Activated CD4-positive, alpha-beta memory T cell treated with anti-CD3 and anti-CD28 coated beads, Interleukin-2, amount 10 ng/mL, durations not matched to agents 7 days and 5 days (primary cell): ENCODE measurements at places on chromosomes 1 and 21. TPM values are rescaled to one million over a fixed set of nuclear protein-coding genes. Genes with fewer than 3 reads are reported as not detected.

GRCh38 chr1:32828341-32828740 is 10.9 kb downstream of the S100PBP start:
- no peak for DNase-seq

- no peak for DNase-seq
These were observed 33.0 kb downstream of the AK4 start for GRCh38 chr1:65180977-65181376.

DNA sequence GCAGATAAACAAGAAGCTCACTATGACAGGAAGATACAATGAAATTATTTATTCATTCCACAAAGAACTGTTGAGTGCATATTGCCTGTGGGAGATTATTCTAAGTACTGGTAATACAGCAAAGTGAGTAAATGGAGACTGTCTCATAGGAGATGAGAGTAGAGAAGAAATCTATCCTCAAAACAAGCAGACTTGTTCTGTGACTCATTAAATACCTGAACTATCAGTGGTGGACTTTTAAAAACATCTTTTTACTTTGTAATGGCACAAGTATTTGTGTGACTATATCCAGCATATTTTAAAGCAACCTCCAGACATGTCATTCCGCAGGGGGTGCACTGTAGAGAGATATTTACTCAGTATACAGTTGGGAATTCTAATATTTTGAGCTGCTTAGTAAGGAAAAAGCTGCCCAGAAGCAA is 259.2 kb downstream of the FMN2 start:
- no peak for DNase-seq

- DNase-seq, result no peak
These were observed 20.1 kb downstream of the BCAS2 start for GRCh38 chr1:114561333-114561732.

DNA sequence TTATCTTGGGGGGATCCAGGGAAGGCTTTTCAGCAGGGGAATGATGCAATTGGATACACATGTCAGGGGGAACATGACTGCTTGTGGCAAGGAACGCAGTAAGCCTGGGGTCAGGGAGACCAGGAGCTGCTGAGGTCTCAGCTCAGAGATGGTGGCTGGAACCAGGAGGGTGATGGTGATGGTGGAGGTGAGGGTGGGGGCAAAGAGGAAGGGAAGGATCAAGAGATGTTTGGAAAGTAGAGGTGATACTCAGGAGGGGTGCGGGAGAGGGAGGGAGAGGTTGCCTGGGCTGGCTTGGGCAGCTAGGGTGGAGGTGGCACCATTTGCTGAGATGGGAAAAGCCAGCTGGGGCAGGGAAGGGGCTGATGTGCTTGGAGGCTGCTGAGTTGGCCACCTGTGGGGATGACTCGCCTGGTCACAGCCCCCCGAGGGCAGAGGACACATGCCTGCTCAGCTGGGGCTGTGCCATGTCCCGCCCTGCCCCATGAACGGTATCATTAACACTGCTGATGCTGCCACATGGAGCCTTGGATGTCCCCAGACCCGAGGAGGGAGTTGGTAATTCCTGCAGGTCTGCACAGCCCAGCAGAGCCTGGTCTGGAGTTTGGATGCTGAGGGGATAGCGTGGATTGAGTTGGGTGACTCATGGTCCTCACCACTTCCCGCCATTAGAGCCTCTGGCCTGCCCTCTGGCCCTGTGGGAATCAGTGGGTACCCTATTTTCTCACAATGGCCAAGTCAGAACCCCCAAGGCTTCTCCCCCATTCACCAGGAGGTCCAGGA is 6.3 kb upstream of the PADI1 start:
- DNase-seq, result no peak

- DNase-seq, result no peak
These were observed 153.0 kb downstream of the ASTN1 start for GRCh38 chr1:177011508-177011907.

DNA sequence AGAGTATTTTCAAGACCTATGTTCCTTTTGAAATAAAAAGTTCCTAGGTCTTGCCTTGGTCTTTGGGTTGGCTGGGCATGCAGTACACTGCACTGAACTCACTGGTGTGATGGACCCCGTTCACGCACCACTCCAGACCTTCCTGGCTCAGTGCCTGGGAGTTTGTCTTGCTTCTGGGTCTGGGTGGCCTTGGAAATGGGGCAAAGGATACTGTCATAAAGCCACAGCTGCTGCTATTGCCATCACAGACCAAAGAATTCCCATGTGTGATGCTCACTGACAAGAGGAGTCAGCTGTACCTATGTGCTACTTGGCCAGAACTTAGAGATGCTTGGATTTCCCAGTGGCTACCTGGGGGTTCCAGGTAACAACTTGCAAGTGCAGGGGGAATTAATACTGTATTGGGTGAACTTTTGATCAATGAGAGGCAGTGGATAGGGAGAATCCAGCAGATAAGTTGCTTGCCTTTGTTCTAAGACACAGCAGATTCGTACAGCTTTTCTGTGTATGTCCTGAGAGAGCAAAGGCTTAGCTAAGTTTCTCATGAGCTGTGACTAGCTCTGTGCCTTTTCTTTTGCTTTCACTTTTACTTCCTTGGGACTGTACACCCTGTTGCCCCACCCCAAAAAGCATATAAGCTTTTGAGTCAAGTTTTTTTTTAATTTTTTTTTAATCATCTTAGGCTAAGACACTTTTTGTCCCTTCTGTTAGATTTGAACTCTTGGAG is 115.3 kb downstream of the RUNX1 start:
- DNase-seq, result no peak

DNA sequence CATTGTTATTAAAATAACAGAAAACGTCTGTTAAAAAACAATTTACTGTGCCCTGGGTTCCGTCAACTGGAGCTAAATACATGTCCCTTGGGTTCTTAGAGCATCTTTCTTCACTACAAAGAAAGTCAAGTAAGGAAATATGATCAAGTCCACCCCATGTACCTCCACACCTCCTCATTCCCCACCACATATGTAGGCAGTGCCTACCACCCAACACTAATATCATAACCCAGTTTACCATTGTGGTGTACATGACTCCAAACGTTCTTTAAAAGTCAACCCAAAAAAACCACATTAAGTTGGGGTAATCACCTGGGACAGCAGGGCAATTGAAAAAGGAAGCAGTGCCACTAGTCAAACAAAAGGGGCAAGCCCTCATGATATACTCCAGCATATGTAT is 7.8 kb upstream of the LRRC52 start:
- DNase-seq, result no peak

DNA sequence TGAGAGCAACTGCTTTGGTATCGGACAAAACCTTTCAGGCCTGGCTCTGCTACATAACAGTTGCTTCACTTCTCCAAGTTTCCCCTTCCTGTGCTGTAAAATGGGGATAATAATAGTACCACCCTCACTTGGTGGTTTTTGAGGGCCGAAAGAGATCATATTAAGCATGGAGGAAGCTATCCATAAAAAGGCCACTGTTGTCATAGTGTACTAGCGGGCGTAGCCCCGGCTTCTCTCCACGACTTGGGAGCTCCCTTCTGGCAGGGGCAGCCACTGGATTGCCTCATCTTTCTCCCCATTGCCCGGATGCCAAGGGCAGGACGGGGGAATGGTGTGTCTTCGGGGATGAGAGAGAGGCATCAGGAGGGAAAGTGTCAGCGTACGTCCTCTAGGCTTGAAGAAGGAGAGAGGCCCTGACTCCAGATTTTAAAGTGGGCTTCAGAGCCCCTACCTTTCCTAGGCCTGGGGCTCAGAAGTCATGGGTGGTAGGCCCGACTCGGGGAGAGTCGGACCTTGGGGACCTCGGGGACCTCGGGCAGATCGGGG is 548 bp upstream of the MFSD2A start:
- DNase-seq, result no peak

DNA sequence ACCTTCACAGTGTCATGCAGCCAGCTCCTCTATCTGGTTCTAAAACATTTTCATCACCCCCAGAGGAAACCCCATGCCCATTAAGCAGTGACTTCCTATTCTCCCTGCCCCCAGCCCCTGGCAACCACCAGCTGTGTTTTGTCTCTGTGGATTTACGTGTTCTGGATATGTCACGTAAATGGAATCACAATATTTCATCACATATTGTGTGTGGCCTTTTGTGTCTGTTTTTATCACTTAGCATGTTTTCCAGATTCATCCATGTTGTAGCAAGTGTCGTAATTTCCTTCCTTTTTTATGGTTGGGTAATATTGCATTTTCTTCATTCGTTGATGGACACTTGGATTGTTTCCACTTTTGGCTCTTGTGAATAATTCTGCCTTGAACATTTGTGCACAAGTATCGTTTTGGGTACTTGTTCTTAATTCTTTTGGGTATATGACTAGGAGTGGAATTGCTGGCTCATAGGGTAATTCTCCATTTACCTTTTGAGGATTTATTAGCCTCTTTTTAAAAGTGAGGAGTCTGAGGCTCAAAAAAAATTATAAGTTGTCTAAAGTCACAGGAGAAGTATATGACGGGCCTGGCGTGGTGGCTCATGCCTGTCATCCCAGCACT is 127.0 kb downstream of the MRPS6 start:
- DNase-seq, result no peak

GRCh38 chr1:78080767-78081166 is 35.0 kb downstream of the GIPC2 start:
- DNase-seq, result no peak

- no peak for DNase-seq
These were observed 110.8 kb downstream of the TSEN15 start for GRCh38 chr1:184162281-184162680.

DNA sequence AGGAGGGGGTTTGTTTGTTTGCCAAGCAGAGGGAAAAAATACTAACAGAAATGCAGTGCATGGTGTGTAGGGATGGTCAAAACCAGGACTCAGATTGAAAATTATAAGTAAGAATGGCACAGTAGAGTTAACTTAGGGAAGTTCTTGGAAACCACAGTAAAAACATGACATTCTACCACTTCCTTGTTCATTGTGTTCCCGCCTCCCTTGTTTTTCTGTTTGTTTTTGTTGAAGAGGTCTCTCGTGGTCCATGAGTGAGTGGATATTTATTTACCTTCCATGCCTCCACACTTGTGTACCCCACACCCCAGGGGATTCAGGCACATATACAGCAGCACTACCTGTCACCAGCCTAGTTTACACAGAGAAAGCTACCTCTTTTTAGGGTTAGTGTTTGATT is 69.6 kb downstream of the OLFML2B start:
- DNase-seq, result no peak

- no peak for DNase-seq
These were observed 18.3 kb downstream of the HOOK1 start for GRCh38 chr1:59833022-59833421.

DNA sequence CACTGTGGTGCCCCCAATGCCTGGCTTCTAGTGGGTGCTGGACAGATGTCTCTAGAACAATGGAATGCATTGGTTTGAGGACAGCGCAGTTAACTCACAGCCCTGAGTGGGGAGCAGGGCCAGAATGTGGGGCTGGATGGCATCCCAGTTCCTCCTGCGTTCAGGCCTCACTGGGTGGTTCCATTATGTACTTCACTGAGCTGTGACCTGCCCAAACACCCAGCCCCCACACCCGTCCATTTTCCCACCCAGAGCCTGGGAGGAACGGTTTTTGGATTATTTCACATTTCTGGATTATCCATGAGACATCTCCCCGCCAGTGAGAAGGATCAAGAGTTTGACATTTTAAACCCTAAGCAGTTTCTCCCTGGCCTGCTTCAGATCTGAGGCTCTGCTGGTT is 55.3 kb upstream of the WASF2 start:
- DNase-seq, result no peak

GRCh38 chr1:155574077-155574476 is 11.5 kb upstream of the ASH1L start:
- no peak for DNase-seq

- DNase-seq, result no peak
These were observed 285.6 kb upstream of the B3GALT2 start for GRCh38 chr1:193471981-193472380.

DNA sequence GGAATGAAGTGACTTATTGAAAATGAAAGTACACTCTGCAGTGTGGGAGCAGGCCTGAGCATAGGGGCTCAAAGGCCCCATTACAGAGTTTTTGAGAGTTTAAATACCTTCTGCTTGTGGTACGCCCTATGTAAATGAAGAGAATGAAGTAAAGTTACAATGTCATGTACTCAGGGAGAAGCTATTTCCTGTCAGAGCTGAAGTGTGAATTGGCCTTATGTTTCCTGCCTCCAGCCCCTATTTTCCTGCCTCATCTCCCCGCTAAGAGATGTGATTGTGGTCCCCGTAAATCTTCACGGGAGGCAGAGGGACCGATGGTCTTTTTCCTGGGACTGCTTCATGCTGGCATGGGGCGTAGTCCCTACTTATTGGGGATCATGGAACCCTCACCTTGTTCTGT is 2.5 kb upstream of the ZNF683 start:
- DNase-seq, result no peak

The NPPA gene
- total RNA-seq, result not detected

The LMX1A gene
- total RNA-seq, result not detected

The SPATA46 gene
- total RNA-seq, result not detected

The RHD gene
- total RNA-seq, result not detected

The CASZ1 gene
- 9.0 TPM for total RNA-seq

The AADACL3 gene
- total RNA-seq, result not detected

The OR2T33 gene
- not detected for total RNA-seq

The PDPN gene
- total RNA-seq, result not detected

The AADACL4 gene
- total RNA-seq, result not detected

The CTBS gene
- 28.1 TPM for total RNA-seq
